ENCODE measurements at places on chromosomes 13 and 19. TPM values are rescaled to one million over a fixed set of nuclear protein-coding genes. Genes with fewer than 3 reads are reported as not detected.

Gene ANO8
- 3.4 TPM for total RNA-seq

Gene UBE2S
- total RNA-seq = 451 TPM

Gene ARRDC2
- total RNA-seq = 61.7 TPM

Gene AP1M2
- 40.6 TPM for total RNA-seq

Gene RXFP2
- total RNA-seq = not detected

Gene ZNF534
- total RNA-seq = not detected

Gene WDR88
- 0.28 TPM for total RNA-seq

Gene HIPK4
- total RNA-seq = 0.34 TPM

Gene CATSPERD
- not detected for total RNA-seq

Gene PSG3
- 0.07 TPM for total RNA-seq

Gene KLK2
- total RNA-seq = 0.13 TPM

Gene FPR1
- total RNA-seq = 0.19 TPM

Gene SLC25A23
- 19.2 TPM for total RNA-seq

Gene GRK1
- total RNA-seq = 0.19 TPM

Gene CERS1
- total RNA-seq = 5.3 TPM

Gene ZNF540
- total RNA-seq = 0.06 TPM

Gene SYNGR4
- total RNA-seq = 3.0 TPM

Gene SRRM5
- total RNA-seq = 0.73 TPM

Gene SYCN
- total RNA-seq = not detected

Gene GNG8
- total RNA-seq = not detected

Gene PSPC1
- 44.4 TPM for total RNA-seq

Gene CRYL1
- total RNA-seq = 6.7 TPM

Gene IGFL2
- 0.86 TPM for total RNA-seq

Gene RASIP1
- total RNA-seq = 0.45 TPM

Gene CYP4F2
- total RNA-seq = 0.07 TPM

Gene SLC8A2
- 0.15 TPM for total RNA-seq

Gene PRR19
- total RNA-seq = 3.7 TPM

Gene KLF1
- 0.05 TPM for total RNA-seq

Gene S1PR4
- 0.14 TPM for total RNA-seq

Gene YJEFN3
- 4.0 TPM for total RNA-seq

Gene ZNF100
- total RNA-seq = not detected

Gene ZNF14
- 1.7 TPM for total RNA-seq

Gene ADAMTS10
- 13.5 TPM for total RNA-seq

Gene PCDH20
- not detected for total RNA-seq

Gene CEACAM8
- not detected for total RNA-seq

Gene CLEC4G
- not detected for total RNA-seq

Gene IGFLR1
- 11.8 TPM for total RNA-seq

Gene IGSF23
- 0.53 TPM for total RNA-seq

Gene ATP1A3
- total RNA-seq = 4.0 TPM

Gene GIPR
- total RNA-seq = 2.0 TPM

Gene AXL
- total RNA-seq = 94.1 TPM

Gene LYL1
- total RNA-seq = 0.85 TPM

Gene RASL11A
- 4.2 TPM for total RNA-seq

Gene CASP14
- total RNA-seq = not detected

Gene FCER2
- total RNA-seq = not detected

Gene SBK2
- total RNA-seq = 1.9 TPM

Gene ZNF723
- not detected for total RNA-seq

Gene PROZ
- not detected for total RNA-seq

Gene SHC2
- total RNA-seq = 0.93 TPM

Gene LILRA5
- not detected for total RNA-seq

Gene ZNF112
- 2.3 TPM for total RNA-seq

Gene KCNK6
- total RNA-seq = 4.0 TPM

Gene KLK13
- 0.15 TPM for total RNA-seq
